ENCODE measurements at places on chromosomes 6 and 20.

GRCh38 chr6:130981409-130981808, 81.6 kb downstream of the EPB41L2 start:
- no peak for DNase-seq

DNA sequence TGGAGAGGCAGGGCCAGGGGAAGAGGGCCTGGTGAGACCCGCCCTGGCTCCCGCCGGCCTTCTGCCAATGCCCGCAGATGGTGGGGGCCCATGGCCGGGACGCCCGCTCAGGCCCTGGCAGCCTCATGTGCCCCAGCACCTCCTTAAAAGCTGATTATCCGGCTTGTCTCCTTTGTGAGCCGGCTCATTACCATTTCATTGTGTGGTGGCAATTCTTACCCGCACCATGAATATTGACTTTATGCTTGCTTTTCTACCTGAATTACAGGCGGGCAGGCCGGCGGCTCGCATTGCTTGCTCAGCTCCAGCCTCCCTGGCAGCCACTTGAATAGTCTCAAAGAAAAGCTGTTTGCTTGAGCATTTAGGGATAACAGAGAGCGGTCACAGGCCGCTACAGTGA, 120.0 kb upstream of the JAG1 start:
- peak; percentile 4 for DNase-seq

- DNase-seq, result no peak
These were observed 55.7 kb upstream of the FERMT1 start for GRCh38 chr20:6178537-6178936.

DNA sequence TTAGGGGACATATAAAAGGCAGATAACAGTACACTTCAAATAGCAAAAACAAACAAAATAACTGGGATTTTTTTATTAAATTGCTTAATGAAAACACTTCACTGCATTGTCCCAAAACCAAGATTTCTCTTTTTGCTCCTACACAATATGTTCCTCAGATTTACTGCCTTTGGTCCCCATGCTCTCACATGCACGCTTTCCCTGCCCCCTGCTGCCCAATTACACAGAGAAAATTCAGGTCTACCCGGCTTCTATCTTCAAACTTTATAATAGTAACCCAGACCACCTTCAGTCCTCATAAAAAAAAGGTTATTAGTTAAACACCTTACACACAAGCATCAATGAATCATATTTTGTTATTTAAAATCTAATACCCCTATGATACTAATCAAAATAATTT, 673.8 kb upstream of the HS3ST5 start:
- no peak for DNase-seq

DNA sequence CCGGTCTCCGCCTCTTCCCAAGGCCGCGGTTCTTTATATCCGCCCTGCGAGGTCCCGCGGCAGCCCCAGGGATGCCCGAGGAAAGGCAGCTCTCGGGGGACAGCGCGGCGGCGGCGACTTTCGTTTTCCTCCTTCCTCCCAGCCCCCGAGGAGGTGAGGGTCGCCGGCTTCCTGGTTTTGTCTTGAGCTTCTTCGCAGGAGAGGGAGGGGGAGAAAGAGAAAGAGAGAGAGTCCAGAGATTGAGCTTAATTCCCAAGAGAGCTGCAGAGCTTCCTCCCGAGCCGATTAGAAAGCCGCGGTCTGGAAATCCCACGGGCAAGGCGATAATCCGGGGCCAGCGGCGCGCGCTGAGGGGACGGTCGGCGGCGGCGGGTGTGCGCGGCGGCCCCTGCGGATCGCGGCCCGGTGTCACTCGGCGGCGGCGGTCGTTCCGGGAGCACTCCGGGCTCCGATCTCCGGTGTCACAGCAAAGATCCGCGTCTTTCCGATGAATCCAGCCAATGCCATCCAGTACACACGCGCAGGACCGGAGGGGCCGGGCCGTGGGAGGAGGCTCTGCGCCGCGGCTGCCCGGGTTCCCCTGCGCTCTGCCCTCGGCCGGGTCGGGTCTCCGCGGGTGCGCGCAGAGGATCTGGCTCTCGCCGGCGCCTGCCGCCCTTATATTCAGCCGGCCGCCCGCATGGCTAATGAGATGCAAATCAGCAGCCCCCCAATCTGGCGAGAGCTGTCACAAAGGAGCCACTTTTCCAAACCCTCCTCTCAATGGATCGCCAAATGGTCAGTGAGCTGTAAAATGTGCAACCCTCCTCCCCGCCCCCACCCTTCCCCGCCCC, at the start of gene DLL1:
Gene DLL1, minus strand, starts transcription at position 783 of the 833 bp plus-strand sequence. CDS start 939 bp downstream, outside the sequence.
- peak; percentile 81 for DNase-seq

DNA sequence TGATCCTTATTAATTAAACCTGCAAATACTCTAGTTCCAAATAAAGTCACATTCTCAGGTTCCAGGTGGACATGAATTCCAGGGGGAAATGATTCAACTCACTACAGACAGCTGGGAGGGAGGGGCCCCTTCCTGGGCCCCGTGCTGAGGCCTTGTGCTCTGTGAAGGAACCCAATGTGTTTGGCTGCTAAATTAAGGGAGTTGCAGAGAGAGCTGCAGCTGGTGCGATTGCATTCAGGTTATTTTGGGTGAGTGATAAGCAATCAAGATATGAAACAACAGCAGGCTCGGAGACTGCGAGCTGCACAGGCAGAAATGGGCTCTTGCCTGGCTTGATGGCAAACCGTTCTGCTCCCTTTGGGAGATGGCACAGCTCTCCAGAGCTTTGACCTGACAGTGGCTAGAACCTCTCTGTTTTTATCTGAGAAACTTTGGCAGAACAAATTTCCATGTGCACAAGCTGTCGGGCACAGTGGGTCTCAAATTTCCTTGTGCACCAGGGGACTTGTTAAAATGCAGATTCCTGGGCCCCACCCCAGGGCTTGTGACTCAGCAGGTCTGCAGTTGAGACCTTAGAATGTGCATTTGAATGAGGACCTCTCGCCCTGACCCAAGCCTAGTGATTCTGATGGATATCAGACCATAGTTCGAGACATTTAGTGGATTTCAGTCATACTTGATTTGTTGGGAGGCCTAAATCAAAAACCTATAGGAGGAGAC, 9.8 kb downstream of the MAPK13 start:
- no peak for DNase-seq

- no peak for DNase-seq
These were observed 190.1 kb upstream of the ARID1B start for GRCh38 chr6:156587071-156587470.

DNA sequence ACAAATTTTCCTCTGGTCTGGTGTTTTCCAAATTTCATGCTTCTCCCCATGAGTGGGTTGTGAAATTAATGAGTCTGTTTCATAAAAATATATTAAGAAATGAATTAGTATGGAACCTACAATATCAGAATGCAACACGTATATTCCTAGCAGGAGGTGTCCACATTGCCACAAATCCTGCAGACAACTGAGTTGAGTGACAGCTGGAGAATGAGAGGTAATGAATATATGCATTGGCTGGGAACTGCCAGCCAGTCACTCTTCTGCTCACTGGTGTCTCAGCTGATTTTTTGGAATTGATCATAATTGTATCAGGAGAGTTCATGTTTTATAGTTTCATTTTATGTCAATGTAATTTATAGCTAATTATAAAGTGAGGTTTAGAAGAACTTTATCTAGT, 6.3 kb upstream of the ARFGEF3 start:
- no peak for DNase-seq

DNA sequence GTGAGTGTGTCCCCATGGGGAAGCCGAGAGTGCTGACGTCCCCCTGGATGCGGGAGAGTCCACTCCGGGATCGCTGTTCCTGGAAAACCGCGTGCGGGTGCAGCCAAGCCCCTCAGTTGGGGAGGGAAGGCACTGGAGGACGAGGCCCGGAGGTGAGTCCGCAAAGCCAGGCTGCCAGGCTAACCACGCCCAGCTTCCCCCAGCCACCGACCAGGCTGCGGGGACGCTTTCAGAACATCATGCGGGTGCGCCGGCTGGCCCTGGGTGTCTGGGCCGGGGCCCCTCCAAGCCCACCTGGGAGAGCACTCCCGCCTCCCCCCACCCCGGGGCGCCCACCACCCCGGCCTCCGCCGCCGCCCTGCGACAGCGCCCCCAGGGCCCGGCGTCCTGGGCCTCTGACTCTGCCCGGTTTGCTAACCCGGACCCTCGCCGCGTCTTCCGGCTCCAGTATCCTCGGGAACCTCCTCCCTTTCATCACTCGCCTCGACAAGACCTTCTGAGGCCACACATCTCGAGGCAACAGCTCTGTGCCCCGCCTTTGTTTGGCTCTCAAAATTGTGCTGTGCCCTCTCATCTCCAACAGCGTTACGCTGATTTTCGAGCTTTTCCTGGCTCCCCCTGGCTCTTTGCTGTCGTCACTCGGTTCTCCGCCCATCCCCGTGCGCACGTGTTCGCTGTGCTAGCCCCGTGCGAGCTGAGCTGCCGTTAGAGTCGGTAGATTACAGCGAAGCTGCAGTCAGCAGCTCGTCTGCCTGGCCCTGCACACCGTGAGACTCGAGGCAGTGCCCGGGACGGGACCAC, 47.1 kb upstream of the ENTPD6 start:
- peak; percentile 89 for DNase-seq

- no peak for DNase-seq
These were observed 188.2 kb upstream of the QKI start for GRCh38 chr6:163226181-163226835.

DNA sequence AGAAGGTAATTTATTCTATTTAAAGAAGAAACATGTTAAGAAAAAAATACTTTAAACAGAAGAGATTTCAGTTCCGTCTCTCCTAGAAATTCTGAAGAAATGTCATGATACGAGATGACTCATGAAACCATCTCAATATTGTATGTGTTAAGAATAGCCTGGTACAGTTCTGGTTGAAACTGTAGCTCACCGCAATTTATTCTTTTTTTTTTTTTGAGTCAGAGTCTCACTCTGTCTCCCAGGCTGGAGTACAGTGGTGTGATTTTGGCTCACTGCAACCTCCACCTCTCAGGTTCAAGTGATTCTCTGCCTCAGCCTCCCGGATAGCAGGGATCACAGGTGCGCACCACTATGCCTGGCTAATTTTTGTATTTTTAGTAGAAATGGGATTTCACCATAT, 103.3 kb downstream of the ARHGAP18 start:
- DNase-seq, result no peak

DNA sequence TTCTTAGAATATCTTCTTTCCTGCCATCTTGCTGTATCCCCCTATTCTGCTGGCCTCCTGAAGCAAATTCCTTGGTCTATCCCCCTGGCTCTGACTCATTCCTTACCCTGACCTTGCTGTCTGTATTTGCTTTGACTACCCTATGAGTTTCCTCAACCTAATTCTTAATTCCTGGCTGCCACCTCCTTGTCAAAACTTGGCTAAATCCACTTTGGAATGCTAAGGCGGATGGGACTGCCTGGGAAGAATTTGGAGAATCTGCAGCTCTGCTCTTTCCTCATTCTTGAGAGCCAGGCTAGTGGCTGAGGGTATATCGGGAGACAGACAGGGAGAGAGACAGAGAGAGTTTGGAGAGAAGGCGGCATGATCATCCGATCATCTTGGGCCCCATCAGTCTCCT, 24.4 kb downstream of the CAP2 start:
- DNase-seq, result no peak

DNA sequence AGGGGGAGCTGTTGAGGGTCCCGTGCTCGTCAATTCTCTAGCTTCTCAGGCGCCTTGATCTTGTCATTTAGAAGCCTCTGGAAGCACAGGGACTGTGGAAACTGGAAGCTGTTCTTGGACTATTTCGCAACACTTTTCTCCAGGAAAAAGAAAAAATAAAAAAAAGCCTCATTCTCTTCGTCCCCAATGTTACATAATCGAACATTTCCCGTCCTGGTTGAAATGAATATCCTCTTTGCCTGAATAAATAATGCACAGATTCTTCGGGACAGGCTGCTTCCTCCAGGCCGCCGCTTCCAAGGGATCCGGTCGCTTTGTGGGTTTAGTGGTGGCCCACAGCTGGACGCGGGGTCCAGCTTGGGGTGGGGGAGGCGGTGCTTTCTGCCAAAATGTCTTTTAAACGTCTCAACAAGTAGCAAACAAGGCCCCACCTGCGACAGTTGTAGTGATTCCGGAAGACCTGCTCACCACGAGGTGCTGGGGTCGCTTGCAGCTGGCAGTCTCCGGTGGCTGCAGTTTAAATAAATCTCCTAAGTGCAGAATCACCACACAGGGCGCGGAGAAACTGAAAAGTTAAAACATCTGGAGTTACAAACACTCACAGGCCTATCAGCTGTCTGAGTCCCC, 125.9 kb upstream of the ESR1 start:
- DNase-seq, result no peak
